Suppressor macrophage treated with lipopolysaccharide for 1 hour (primary cell): ENCODE measurements at places on chromosomes 4 and X.

DNA sequence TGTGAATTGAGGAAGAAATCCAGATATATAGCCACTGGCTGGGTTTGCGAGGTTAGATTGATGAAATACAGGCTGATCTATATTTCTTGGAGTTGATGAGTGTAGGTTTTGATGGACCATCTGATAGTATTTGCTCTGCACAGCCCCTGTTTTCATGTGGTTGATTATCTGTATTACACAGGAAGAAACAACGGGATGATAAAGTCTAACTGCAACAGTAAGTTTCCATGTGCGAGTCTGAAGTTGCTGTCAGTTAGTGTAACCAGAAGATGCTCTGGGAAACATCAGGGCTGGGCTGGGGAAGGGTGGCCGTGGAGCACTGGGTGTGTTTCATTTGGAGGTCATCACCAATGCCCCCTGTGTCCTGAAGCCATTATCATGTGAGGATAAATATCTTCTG, 148.4 kb upstream of the SFRP2 start:
- no peak for DNase-seq

DNA sequence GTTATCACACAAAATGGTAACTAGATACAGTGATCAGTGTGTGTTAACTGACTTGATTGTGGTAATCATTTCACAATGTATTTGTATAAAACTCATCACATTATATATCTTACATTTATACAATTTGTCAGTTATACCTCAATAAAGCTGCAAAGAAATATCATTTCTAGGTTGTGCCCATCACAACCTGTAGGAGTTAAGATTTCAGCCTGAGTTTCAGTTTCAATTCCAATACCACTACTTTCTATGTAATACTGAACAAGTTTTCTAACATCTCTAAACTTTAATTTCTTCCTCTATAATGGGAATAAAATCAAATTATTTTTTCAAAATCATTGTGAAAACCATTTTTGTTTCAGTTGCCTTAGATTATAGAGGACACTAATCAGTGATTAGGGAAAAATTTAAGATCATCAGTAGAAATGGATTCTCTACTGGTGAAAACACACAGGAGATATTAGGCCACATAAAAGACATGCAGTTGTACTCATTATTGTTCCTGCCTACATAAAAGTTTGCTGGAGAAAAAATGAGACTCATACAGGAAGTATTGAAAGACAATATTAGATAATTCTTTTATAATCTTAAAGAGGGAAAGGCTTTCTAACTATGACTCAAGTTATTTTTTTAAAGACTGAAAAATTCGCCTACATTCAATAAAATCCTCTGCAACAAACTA, 18.4 kb upstream of the TBC1D1 start:
- DNase-seq: no peak

DNA sequence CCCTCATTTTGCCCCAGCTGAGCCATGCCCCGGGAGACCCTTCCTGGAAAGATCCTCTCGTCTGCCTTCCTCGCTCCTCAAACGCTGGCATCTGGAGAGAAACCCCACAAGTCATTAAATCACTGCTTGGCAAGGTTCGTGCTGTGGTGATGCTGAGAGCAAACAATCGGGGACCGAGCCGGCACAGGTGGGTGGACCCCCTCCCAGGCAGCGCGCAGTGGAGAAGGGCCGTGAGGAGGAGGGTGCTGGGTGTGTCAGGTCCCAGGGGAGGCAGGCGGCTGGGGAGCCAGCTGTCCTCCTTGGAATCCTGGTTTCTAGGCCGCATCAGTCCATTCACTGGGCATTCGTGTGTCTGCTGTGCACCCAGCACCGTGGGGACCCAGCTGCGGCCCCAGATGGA, 64.9 kb upstream of the PSAPL1 start:
- no peak for DNase-seq

DNA sequence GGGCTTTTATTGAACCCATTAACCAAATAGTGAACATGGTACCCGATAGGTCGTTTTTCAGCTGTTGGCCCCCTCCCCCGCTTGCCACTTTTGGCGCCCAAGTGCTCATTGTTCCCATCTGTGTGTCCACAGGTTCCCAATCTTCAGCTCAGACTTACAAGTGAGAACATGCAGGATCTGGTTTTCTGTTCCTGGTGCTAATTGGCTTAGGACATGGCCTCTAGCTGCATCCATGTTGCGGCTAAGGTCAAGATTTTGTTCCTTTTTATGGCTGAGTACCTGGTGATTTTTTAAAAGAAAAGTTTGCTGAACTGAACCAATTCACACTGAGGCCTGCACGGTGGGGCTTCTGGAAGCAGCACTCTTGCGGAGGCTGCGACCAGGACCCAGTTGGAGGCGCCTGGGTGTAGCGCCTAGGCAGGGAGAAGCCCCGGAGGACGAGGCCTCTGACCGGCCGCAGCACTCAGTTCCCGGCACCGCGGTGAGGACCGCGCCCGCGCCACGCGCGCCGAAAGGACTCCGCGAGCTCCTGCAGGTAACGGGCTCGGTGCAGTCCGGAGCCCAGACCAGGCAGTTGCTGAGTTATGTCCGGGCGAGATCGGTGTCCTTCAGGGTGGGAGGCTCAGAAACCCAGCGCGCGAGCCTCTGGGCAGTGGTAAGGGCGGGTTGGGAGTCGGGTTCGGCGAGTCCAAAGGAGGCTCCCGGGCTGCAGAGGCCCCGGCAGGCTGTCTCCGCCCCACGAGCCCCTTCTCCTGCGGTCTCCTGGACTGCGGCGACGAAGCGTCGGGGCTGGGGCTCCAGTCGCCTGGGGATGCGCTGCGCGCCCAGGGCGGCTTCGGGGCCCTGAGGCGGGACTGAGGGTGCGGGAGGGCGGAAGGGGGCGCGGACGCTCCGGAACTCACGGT, 15.8 kb upstream of the SLC25A4 start:
- no peak for DNase-seq

DNA sequence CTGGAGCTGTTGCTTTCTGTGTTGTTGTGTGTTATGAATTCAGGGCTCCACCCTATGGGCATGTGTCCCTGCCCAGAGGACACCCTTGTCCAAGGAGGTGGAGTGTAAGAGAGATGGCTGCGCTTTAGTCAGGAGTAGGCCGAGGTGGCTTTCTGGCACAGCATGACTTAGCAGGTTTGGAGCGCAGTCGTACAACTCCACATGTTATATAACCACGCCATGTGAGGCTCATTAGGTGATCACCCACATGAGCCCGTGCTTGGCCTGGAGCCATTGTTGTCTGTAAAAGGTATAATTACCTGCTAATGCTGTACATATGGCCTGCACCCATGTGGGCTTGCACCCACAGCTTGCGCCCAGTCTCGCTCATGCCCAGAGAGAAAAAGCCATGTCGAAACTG, 15.8 kb upstream of the ANAPC4 start:
- no peak for DNase-seq

DNA sequence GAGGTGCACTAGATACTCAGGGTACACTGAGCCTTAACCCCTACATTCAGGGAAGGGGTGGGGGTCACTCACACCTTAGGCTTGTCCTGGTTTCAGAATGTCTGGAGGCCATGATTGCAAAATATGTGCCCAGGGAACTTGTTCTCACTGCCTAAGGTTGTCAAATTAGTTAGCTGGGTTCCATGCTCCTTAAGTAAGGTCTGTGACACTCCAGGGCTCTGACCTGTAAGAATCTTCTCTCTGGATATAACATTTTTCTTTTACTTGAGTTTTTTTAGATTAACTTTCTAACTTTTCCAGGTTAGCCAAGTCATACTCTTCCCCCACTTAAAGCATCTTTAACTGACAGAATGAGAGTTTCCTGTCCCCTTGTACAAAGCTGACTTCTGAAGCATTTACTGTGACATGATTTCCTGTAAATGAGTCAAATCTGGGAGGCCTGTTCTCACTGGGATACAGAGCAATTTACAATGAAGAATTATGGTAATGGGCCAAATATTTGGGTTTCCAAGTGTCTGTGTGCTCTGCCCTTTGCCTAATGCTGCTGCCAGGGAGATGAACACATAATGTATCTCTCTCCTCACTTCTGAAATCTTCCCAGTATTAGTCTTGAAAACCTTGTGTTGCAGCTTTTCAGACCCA, 101.7 kb downstream of the GATB start:
- DNase-seq: no peak

- peak; percentile 4 for DNase-seq
These were observed 132.1 kb upstream of the CXCL13 start for GRCh38 chr4:77473509-77473908.

- no peak for DNase-seq
These were observed 519.3 kb upstream of the NR3C2 start for GRCh38 chr4:148961526-148961925.

- DNase-seq: no peak
These were observed 61.5 kb downstream of the ABLIM2 start for GRCh38 chr4:8097141-8097541.

DNA sequence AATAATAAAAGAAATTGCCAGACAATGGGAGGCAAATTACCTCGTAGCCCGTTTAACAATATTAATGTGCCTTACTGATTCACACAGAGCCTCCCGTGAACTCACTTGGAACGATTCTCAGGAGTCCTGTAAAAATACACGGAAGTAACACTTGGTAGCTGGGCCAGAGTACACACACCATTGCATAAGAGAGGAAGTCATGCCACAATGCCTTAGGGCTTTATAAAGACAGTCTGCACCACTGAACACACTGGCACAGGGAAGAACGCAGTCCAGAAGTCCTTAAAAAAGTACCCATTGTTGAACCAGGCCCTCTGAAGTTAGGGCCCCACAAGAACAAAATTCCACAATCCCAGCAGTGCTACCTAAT, 15.1 kb downstream of the SLC2A9 start:
- peak; percentile 75 for DNase-seq

DNA sequence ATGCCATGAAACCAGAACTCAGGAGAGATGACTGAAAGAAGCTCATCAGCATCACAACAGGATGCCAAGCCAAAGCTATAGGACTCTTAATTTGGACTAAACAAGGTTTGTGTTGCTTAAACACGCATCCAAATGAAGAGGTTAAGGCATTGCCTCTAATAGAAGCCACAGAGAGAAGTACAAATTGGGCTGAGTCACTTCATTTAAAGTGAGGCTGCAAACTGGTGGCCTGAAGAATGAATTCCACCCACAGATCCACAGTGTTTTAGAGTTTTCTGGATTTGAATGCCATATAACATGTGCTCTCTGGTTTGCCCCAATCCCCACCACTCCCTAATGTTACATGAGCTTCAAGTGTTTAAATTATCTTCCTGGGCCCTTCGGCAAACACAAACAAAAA, 103.5 kb downstream of the FIP1L1 start:
- DNase-seq: no peak

- peak; percentile 32 for DNase-seq
These were observed 123.3 kb downstream of the KDM6A start for GRCh38 chrX:44996277-44996676.

DNA sequence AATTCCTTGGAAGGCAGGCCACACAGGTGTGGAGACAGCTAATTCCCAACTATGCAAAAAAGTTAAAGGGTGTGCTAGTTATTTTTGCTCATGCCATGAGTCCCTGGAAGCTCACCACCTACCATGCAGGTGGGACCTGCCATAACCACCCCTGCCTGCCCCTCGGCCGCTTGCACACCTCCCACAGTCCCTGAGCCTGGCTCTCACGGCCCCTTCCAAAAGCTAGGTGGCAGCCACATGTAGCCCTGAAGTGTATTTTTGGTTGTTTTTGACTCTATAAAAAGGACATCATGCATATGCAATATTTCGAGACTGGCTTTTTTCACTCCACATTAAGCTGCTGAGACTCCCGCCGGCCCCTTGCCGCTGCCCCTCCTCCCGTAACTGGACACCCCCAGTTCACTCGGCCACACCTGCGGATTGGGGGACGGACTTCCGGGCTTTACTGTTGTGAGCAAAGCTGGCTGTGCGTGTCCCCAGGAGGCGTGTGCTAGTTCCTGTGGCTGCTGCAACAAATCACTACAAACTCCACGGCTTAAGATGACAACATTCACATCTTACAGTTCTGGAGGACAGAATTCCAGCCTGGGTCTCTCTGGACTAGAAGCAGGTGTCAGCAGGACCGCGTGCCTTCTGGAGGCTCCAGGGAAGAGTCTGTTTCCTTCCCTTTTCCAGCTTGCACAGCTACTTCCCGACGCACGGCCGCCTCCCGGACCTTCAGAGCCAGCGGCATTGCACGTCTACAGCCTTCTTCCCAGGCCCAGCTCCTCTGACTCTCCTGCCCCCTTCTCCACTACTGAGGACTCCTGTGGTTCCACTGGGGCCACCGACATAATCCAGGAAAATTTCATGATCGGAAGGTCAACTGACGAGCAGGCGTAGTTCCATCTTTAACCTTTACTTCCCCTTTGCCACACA, 24.8 kb downstream of the ZFYVE28 start:
- DNase-seq: no peak

GRCh38 chrX:11739776-11740175, 18.3 kb upstream of the MSL3 start:
- DNase-seq: no peak

GRCh38 chr4:186624951-186625350, 69.6 kb upstream of the MTNR1A start:
- no peak for DNase-seq

- no peak for DNase-seq
These were observed 4.2 kb downstream of the MYOZ2 start for GRCh38 chr4:119139822-119140252.

DNA sequence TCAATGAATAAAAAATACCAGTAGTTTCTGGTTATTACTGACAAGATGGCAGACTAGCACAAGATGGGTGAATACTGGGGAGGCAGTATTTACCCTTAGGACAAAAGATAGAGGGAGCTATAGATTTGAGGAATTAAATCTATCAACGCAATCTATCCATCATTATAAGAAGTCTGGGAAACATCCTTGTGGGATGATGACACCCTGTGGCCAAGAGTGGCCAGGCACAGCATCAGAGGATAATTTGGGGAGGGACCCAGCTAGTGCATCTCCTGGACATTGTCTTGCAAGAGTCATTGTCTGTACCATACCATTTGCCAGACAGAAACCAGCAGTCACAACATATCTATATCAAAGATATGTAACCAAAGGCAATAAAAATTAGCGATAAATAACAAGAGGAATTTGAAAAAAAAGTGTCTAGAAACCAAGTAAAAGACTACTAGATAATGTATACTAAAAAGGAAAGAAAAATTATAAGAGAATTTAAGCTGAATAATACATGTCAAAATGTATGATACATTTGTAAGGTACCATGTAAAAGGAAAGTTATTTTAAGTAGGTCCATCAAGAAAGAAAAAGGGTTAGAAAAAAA, 22.9 kb downstream of the KCTD8 start:
- DNase-seq: no peak

DNA sequence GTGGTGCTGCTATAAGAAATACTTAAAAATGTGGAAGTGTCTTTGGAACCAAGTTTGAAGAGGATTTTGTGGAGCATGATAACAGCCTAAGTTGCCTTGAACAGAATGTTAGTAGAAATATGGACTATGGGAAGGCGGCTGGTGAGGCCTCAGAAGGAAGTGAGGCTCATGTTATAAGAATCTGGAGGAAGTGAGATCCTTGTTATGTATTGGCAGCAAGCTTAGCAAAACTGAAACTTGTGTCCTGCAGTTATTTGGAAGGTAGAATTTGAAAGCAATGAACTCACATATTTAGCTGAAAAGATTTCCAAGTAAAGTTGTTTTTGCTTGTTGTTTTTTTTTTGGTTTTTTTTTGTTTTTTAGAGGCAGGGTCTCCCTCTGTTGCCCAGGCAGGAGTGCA, 13.6 kb upstream of the MED14 start:
- peak; percentile 15 for DNase-seq
